ENCODE measurements at places on chromosomes 16 and 17.

DNA sequence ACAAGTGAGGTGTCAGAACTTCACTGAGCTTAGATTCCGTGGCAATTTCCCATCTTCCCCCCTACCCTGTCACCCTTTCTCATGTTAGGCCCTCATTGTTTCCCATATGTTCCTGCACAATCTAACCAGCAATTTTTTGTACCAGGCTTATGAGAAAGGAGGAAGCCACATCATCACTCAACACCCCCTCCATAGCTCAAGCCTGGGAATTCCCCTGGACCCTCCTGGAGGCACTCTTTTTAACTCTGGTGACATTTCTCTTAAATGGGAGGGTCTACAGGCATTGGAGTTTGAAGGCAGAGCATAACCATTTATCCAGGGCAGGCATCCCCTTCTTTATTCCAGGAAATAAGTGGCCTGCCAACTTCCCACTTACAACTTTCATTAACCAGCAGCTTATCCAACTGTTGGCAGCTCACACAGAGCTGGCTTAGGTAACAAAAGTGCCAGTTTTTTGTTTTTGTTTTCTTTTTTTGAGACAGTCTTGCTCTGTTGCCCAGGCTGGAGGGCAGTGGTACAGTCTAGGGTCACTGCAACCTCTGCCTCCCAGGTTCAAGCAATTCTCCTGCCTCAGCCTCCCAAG, 10.4 kb upstream of the GLG1 start:
- DNase-seq: no peak

- no peak for DNase-seq
Observed at GRCh38 chr17:17902376-17902775, 65.6 kb upstream of the SREBF1 start.

- no peak for DNase-seq
Observed at GRCh38 chr17:2335726-2336214, 487 bp downstream of the TSR1 start.

DNA sequence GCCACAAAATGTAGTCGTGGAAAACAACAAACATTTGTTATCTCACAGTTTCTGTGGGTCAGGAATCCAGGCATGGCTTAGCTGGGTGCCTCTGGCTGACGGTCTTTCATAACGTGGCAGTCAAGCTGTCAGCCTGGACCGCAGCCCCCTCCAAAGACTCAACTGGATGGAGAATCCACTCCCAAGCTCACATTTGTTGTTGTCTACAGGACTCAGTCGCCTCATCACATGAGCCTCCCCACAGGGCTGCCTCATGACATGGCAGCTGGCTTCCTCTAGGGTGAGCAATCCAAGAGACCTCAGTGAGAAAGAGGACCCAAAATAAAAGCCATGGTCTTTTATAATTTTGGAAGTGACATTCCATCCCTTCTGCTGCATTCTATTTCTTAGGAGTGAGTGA, 34.7 kb upstream of the AKAP1 start:
- no peak for DNase-seq

DNA sequence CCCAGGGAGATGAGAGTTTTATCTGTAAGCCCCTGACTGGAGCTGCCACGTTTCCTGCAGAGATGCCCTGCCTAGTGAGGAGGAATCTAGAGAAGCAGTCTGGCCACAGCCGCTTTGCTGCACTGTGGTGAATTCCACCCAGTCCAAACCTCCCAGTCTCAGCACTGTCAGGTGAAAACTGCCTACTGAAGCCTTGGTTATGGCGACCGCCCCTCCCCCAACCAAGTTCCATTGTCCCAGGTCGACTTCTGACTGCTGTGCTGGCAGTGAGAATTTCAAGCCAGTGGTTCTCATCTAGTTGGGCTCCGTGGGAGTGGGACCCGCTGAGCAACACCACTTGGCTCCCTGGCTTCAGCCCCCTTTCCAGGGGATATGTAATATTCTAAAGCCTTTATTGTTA, 10.2 kb upstream of the LYZL6 start:
- no peak for DNase-seq

Measured in stimulated activated CD4-positive, alpha-beta T cell treated with anti-CD3 and anti-CD28 coated beads, Interleukin-1b, Interleukin-23, amount 100 ng/mL, for 48 hours (primary cell).